Activated CD4-positive, CD25-positive, alpha-beta regulatory T cell treated with anti-CD3 and anti-CD28 coated beads, Interleukin-2, amount 50 U/mL, for 24 hours (primary cell): ENCODE measurements at places on chromosomes 1 and 21.

DNA sequence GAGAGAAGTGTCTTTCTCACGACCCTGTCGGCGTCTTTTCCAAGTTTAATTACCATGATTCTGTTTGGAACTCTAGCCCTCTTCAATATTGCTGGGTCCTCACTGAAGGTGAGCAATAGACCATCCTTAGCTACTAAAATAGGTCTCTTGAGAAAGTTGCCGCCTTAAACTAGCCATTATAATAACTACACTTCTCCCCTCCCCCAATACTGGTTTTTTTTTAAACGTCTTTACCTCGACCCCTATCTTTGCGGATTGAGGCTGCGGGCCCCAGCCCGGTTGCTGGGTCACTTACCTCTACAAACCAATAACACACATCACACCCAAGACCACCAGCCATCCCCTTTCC, 672 bp downstream of the ENSA start:
- no peak for ATAC-seq

DNA sequence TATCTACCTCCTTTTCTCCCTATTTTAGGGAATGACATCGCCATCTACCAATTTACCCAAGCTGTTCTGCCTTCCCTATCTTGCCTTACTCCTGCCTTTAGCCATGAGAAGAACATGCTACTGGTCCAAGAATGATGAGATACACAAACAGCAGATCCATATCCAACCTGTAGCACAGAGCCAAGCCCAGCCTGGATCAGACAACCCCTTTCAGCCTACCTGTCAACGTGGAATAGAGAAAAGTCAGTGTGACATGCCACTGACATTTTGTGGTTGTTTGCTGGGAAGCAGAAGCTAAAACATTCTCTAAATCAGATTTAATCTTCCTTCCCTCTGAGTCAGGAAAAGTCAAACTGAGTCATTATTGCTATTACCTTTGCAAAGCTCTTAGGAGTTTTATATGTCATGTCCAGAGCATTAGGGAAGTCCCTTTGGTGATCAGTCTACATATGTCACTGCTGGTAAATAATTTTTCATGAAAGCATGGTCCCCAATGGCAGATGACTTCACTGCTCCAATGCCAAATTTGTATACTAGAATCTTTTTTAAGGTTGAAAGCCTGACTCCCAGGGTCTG, 143.1 kb downstream of the TPR start:
- ATAC-seq = no peak

DNA sequence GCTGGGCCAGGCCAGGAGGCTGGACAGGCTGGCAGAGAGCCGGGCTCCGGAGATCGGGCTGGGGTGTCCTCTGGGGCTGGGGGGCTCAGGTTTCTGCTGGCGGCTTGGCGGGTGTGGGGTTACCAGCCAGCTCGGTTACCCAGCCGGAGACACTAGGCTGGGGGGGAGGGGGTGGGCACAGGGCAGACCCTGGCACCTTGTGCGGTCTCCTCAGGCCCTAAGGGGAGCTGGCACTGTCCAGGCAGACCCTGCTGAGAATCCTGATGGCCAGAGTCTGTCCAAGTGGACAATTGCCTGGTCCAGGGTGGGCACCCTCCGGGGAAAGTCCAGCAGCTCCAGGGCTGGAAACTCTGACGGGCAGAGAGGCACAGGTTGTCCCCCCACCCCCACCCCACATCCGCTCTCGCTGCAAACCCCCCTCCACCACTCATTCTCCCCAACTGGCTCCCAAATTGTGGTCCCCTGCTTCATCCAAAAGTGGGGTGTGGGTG, 6.7 kb downstream of the ZBTB7B start:
- ATAC-seq = no peak

- ATAC-seq = no peak
Measured at GRCh38 chr21:37087188-37087587, 14.1 kb downstream of the TTC3 start.

DNA sequence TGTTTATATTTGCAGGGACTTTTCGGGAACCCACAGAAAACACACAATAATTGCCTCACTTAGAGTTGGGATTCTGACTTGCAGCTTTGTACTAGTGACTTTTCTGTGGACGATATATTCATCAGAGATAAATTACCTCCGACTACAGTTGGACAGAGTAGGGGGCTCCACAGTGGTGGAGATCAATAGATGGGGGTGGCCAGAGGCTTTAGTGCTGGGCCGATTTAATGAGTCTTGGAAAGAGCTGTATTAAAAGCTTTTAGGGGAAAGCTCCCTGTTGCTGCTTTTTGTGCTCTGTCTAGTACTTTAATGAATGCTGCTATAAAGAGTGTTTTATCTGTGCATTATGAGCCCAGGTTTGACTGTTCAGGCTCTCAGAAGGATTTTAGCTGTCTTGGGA, 359.2 kb upstream of the DPYD start:
- no peak for ATAC-seq

DNA sequence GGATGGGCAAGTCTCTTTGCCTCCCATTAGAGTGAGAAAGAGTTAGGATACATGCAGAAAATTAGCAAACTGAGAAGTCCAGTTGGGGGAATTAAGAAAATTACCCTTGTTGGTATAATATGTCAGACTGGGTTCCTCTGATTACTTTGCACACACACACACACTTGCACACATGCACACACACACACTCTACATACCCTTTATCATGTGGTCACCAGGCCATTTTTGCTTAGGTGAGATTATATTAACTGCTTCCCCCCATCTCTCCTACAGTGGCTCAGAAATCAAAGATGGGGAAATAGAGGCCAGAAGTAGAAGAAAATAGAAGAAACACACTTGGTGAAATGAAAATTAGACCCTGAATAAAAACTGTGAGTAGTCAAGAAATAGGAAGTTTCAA, 917 bp upstream of the LIX1L start:
- no peak for ATAC-seq

GRCh38 chr1:212228591-212229119, 56.6 kb upstream of the PPP2R5A start:
- ATAC-seq = no peak

- no peak for ATAC-seq
Measured at GRCh38 chr1:39266269-39266668, 61.8 kb downstream of the MACF1 start.

GRCh38 chr1:91501523-91501851, 836 bp downstream of the CDC7 start:
- no peak for ATAC-seq

- peak; percentile 90 for ATAC-seq
Measured at GRCh38 chr1:243748706-243749283, 101.2 kb downstream of the AKT3 start.

- no peak for ATAC-seq
Measured at GRCh38 chr1:43883321-43883720, 50.3 kb upstream of the ARTN start.

- no peak for ATAC-seq
Measured at GRCh38 chr1:226723657-226724532, 15.2 kb downstream of the ITPKB start.

DNA sequence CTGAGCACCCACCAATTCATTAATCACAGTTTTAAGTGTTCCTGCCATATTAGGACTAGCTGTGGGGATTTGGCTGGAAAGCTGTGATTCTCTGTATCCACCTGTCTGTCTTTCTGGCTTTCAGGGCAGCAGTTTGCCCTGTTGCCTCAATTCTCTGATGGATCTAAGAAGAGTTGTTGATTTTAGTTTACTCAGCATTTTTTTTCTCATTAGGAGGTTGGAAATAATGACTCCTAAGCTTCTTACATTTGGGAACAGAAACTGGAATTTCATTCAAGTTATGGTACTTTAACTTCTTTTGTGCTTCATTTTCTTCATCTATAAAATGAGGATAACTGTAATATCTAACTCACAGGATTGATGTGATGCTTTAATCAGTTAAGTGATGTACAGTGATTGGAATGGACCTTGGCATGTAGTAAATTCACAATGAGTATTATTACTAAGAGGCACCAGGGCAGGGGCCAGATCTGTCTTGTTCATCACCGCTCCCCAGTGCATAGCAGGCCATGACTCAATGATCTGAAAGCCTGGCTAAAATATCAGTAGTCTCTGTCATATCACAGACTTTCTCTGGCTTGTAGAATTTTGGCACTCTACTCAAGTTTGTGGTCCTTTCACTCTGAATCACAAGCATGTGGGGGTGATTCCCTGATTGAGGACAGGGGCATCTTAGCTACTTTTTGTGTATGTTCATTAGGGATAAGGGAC, 51.4 kb upstream of the GREM2 start:
- ATAC-seq = no peak

DNA sequence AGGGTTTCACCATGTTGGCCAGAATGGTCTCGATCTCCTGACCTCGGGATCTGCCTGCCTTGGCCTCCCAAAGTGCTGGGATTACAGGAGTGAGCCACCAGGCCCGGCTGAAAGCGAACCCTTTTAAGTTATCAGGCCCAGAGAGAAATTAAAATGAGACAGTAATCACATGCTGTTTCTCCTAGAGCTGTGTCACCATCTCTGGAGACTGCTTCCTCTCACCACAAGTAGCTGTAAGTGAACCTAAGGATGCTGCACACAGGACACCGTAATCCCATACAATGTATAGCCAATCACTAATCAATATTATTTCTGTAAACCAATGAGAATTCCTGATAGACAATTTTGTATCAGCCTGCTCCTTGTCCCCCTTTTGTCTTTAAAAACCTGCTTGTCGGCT, 5.7 kb upstream of the CSTB start:
- ATAC-seq = no peak

- no peak for ATAC-seq
Measured at GRCh38 chr1:164515711-164516331, 43.2 kb upstream of the PBX1 start.

DNA sequence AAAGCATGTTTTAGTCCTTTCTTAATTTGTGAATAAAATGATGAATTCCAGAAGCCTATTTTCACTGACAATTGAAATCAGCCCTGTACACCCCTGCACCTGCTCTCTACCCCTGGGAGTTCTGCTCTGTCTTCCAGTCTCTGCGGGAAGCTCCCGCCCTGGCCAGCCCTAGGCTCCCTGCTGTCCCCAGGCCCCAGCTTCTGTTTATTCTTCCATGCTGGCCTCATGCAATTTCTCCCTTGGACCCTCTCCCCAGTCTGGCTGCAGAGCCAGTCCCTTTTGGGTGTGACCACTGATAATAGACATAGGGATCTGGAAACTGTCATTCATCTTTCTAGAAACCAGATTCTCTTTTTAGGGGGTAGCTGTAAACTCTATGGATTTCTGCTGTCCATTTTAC, 258.6 kb downstream of the GRIK3 start:
- ATAC-seq = no peak

DNA sequence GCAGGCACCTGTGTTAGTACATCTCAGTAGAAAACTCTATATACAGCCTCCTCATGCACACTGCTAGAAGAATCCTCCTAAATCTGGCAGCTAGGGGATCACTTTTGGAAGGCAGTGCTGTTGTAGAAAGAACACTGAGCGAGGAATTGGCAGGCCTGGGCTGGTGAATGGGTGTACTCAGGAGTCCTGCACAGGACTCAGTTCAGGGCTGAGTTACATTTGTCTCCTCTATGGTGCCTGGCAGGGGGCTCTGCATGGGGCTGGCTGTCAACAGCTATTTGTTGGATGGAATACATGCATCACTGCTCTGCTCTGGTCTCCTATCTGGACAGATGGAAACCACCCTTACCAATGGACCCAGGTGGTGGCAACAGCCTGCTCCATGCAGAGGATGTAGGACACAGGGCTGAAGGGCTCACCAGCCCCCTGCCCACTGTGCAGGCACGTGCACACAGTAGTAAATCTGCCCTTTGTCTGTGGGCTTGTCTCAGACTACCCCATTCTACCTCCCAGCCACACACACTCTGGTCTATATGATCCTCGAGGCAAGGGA, 74.2 kb downstream of the LRIG2 start:
- ATAC-seq = no peak

- no peak for ATAC-seq
Measured at GRCh38 chr1:8653878-8654277, 163.6 kb downstream of the RERE start.

- ATAC-seq = no peak
Measured at GRCh38 chr21:41521489-41522027, 13.6 kb upstream of the TMPRSS2 start.

- ATAC-seq = no peak
Measured at GRCh38 chr1:111857194-111857651, 101.5 kb downstream of the DDX20 start.

DNA sequence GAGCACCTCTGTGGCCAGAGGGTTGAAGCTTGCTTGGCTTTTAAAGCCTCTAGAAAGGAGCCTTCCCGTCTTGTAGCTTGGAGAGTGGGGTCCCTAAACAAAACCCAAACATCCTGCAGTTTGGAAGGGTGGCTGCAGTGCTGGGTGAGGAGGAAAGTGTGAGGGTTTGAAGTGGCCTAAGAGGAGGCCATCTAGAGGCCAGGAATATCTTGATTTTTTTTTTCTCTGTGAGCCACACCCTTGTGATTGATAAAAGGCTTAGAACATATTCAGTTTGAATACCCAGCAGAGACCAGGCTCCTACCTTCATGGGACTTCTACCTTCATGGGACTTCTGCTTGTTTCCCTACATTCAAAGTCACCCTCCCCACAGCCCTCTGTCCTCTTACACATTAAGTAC, 37.3 kb upstream of the PIGV start:
- no peak for ATAC-seq

GRCh38 chr1:116201911-116202310, 90.7 kb downstream of the MAB21L3 start:
- ATAC-seq = no peak

- ATAC-seq = no peak
Measured at GRCh38 chr1:7341145-7341905, 429.8 kb upstream of the VAMP3 start.

- peak; percentile 55 for ATAC-seq
Measured at GRCh38 chr1:45037456-45037855, 25.4 kb downstream of the UROD start.

GRCh38 chr1:225979421-225979820, 19.7 kb downstream of the SDE2 start:
- ATAC-seq = no peak
